ENCODE measurements at places on chromosomes 16 and 17.

- no peak for DNase-seq
These were observed 143.9 kb downstream of the CMIP start for GRCh38 chr16:81588326-81589081.

- no peak for DNase-seq
These were observed 40.2 kb downstream of the HS3ST3B1 start for GRCh38 chr17:14340857-14341754.

- no peak for DNase-seq
These were observed 20.1 kb upstream of the SLC5A11 start for GRCh38 chr16:24825696-24826095.

GRCh38 chr17:82388922-82389283 is 17.3 kb downstream of the UTS2R start:
- no peak for DNase-seq

- no peak for DNase-seq
These were observed 80.7 kb downstream of the SNX29 start for GRCh38 chr16:12057266-12057665.

DNA sequence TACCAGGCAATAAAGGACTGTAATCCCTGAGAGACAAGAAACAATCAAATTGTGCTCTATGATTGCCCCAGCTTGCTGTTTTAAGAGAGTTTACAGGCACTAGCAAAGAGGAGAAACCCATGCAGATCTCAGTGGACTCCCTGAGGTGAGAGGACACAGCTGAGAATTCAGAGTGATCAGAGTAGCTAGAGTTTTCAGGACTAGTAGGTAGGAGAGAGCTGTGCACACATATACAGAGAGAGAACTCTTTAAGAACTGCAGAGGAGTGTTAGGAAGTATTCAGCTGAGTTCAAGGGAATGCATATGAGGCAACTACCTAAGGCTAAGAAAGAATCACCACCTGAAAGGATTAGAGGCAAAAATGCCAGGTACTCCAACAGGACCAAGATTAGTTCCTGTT is 904.8 kb downstream of the CDH8 start:
- DNase-seq: no peak

DNA sequence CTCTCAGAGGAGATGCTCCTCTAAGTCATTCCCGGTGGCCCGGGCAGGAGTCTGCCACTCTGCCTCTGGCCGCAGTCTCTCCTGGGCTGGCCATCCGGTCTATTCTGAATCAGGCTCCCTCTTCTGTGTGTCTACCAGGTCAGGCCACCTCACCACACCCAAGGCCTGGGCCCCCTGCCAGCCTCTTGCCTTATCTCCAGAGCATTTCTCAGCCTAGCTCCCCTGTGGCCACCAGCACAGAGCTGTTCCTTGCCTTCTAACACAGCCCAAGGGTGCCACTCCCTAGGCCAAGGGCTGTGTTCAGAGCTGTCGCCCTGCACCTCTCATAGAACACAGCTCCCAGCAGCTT is 55.3 kb downstream of the MYO18A start:
- DNase-seq: no peak

- DNase-seq: no peak
These were observed 12.7 kb downstream of the CFAP20 start for GRCh38 chr16:58116529-58116928.

DNA sequence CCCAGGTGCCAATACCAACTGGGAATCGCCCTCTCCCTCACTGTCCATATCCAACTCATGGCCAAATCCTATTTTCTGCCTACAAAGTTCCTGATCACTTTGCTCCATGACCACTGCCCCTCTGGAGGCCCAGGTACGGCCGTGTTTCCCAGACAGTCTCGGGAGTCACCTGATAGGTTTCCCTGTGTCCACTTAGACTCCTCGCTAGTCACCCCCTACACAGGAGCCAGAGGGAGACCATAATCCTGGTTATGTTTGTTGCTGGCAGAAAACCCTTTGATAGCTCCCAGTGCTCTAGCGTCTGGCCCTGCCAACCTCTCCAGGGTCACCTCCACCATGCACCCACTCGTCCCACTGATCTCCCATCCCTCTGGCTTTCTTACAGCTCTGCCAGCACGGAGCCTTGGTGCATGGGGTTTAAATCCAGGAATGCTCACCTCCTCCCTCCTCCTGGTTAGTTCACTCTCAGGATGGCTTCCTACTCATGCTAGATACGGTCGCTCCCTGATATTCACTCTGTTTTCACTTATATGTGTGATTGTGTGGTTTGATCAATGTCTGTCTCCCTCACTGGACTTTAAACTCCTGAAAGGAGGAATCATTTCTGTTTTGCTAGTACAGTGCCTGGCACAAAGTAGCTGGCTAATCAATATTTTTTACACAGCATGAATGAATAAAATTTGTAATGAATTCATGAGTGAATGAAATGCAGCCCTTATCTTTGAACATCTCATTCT is 7.5 kb upstream of the CALB2 start:
- DNase-seq: no peak

DNA sequence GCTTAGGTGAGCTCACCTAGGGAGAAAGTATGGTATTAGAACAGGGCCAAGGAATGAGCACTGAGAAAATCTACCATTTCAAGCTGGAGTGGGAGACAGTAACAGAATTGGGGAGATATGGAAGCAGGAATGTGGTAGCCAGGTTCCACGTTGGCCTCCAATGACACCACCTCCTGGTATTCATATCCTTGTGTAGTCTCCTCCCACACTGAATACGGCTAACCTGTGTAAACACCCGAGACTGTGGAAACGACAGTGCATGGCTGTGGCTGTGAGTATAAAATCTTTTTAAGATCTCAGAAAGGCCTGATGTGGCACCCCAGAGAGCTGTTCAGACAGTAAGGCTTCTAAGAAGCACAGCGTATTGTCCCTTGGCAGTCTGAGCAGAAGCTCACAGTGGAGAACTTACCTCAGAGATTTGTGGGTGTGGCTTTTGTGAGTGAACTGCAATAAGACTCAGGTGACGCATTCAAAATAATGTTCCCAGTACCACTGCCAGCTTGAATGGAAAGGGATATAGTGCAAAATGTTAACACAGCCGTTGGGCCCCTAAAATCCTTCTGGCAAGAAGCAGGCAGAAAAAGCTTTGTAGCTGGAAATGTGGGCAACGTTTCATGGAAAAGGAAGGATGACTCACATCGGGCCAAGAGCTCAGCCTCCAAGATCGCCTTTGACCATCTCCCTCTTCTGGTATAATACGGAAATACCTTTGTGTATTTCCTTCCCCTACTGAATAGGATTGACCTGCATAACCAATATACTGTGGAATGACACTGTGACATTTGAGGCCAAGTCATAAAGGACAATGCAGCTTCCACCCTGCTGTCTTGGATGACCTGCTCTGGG is 14.4 kb downstream of the SDR42E1 start:
- no peak for DNase-seq

GRCh38 chr16:67212766-67213165 is 13.8 kb downstream of the ELMO3 start:
- DNase-seq: no peak

- DNase-seq: no peak
These were observed 217.6 kb upstream of the CPHXL start for GRCh38 chr16:75943705-75944514.

GRCh38 chr16:29316761-29317183 is 89.7 kb downstream of the NPIPB11 start:
- no peak for DNase-seq

- DNase-seq: no peak
These were observed 348.5 kb downstream of the KCNJ2 start for GRCh38 chr17:70517816-70518215.

DNA sequence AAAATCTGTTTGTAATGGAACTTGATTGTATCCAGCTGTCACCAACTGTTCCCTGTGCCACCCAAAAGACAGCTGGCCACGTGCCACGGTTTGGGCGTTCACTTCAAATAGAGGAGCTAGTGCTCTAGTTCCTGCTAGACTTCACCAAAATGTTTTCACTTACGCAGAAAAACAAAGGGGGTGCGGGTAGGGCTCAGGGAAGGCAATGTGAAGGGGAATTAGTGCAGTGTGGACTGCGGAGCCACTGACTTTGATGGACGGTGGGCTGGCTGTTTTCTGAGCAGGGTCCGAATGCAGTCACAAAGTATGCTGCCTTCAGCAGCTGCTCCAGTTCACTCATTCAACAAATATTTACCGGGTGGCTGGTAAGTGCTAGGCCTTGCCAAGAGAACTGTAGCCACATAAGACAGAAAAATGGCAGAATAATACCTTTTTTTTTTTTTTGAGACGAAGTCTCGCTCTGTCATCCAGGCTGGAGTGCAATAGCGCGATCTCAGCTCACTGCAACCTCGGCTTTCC is 7.6 kb upstream of the CYTH1 start:
- no peak for DNase-seq

GRCh38 chr17:27378482-27379175 is 77.6 kb upstream of the KSR1 start:
- DNase-seq: no peak

DNA sequence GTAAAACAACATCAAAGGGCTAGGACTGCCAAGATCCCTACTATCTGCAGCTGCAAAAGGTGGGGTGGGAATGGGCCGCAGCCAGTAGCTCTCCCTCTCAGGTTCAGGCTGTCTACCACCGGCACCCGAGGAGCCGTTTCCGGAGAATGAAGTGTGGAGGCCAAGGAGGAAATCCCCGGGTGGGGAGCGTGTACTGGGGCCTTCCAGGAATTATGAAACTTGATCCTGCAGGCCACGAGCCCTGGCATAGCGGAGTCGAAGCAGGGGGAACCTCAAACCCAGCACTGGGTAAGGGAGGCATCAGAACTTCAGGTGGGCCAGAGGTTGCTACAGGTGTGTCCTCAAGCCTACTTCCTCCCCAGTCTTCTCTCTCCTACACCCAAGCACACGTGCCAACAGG is 5.1 kb downstream of the INPP5K start:
- DNase-seq: no peak

DNA sequence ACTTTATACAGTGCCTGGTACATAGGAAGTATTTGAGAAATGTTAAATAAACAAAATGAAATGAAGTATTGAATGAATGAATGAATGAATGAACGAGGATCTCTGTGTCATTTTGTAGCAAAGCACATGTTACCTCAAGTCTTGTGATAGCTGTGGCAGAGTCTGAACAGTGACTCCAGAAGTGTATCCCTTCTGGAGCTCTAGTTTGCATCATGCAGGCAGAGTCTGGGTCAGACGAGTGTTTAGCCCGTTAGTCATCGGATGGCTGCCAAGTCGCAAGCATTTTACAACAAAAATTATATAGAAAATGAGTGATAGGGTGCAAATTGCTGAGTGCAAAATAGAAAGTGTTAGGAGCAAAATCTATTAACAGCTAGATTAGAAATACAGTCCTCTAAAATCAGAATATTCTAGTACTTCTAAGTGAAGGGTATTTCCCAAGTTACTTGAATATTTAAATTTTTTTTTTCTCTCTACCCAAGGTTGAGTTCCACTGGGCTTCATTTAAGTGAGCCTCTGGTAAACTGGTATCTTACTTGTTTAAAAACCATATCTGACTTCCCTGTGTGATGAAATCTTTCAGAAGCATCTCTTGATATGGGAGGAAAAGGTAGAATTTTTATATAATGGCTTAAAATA is 113.3 kb downstream of the FTO start:
- DNase-seq: no peak

DNA sequence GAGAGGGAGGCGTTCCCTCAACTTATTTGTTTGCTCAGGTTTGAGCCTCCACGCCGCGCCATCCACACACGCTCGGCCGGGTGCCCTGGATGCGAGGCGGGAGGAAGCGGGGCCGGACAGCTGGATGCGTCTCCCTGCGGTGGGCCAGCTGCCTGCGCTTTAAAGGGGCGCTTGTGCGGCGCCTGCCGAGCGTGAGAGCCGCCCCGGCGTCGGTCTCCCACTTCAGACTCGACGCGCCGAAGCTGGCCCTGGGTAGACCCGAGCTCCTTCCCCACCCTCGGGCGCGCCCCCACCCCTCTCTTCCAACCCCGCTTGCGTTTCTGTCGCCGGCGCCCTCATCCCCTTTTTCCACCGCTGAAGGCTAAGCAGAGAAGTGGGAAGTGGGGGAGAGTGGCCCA is 527 bp upstream of the CHAD start:
- no peak for DNase-seq

- no peak for DNase-seq
These were observed 244.9 kb downstream of the FTO start for GRCh38 chr16:53948734-53949430.

DNA sequence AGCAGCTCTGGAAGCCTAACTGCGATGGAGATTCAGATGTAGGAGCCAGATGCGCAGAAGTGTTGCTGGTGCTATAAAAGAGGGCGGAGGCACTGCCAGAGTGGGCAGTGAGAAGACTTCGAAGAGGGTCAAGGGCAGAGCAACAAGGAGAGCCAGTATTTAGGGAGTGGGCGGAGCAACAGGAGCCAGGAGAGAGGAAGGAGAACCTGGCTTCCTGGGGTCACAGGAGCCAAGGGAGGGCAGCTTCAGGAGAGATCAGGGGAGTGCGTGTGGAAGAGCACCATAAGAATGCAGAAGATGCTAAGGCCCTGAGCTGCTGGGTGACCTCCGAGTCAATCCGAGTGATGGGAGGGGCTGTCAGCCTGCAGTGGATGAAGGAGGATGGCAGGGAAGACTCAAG is 14.4 kb upstream of the MRPS23 start:
- no peak for DNase-seq

DNA sequence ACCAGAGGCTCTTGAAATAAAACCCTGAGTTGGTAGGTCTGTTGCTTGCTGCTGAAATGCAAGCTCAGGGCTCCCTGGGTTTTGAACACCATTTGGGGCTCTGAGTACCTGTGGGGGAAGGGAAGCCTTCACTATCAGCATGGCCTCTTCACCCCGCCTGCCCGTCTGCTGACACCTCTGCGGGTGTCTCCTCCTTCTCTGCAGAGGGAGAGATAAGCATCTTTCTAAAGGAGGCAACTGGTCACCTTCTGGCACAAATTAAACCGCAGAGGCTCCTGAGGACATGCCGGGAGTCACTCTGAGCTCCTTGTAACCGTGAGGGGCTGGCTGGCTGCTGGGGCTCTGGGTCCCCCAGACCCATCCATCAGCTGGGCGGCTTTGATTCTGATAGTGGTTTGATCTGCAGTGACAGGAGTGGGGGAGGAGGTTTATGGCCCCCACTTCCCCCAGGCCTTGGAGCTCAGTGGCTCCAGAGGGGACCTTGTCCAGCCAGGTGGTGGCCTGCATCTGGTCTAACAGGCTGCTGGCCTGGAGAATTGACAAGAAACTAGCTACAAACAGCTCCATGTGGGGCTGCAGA is 123.5 kb downstream of the IRF8 start:
- no peak for DNase-seq

DNA sequence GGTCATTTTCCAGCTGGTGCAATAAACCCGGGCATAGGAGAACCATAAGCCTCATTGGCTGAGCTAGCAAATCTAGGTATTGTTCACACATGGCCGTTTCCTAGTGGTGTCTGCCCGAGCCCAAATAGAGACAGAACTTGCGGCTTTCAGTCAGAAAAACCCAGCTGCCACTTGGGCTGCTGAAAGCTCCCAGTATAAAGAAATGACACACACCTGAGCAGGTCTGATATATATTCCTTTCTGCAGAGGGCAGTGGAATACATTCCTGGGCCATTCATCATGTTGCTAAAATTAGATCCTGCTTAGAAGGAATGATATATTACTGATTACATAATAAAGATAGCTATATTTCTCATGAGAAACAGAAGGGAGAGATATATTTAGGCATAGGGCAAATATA is 83.9 kb upstream of the IRX5 start:
- DNase-seq: no peak

- no peak for DNase-seq
These were observed 85.6 kb upstream of the NOL11 start for GRCh38 chr17:67632141-67632540.
